ENCODE measurements at places on chromosomes 7 and 10. TPM values are rescaled to one million over a fixed set of nuclear protein-coding genes. Genes with fewer than 3 reads are reported as not detected.

Gene SFXN2
- 0.59 TPM for total RNA-seq

Gene RET
- 0.12 TPM for total RNA-seq

DNA sequence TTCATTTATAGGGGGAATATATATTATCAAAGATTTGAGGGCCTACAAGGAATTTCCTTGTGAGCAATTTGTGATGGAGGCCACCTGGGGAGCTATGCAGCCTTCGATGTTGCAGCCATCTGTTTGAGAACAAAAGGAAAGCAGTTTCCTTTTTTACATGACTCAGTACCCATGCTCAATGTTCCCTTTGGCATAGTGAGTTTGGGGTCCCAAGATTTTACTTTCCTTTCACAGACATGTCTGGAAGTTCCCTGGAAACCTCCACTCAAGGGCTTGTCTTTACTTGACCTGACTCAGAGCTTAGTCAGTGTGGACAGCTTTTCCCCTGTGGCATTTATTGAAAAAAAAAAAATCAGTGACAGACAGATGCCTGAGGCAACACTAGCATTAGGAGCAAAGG lies 73.5 kb upstream of the VIPR2 start:
- no peak for DNase-seq

DNA sequence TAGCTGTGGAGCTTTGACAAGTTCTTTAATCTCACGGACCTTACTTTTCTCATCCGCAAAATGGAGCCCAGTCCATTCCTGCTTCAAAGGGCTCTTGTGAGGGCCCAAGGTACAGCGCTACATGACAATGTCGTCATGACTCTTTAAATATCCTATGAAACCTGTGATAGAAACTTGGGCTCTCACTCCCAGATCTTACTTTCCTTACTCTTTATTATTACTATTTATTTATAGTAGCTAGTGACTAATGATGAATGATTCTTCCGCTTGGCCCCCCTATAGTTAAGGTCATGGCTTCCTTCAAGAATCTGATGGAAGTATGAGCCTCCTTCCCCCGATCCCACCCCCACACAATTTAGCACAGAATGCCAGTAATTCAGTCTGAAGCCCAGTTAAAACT lies 41.9 kb downstream of the RBM20 start:
- DNase-seq: no peak
